ENCODE measurements at places on chromosomes 11 and 22.

DNA sequence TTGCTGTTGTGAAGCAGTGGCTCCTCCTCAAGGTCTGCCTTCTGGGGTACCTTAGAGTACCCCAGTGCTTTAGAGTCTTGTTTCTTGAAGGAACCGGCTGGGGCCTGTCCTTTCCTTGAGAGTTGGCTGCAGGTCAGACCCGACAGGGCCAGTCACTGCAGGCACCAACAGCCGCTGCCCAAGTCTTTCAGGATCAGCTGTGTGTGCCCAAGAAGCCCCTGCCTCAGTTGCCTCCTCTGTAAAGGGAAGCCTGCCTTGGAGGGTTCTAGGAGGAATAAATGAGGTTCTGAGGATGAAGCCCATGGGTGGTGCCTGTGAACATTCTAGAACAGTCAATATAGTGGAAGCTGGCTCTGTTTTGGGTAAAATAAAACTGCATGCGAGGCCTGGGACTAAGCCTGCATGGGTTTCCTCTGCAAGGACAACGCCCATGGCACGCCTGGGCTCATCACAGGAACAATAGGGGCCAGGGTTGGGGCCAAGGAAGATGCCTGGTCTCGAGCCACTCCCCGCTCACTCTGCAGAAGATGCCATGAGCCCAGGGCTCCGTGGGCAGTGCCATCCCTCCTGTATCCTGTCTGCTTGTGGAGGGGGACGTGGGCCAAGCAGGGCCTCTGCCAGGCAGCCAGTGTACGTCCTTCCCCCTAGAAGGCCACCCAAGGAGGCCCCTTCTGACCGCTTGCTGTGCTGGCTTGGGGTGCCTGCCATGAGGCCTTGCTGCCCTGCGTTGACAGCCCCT is 81.6 kb downstream of the MED15 start:
- no peak for DNase-seq

DNA sequence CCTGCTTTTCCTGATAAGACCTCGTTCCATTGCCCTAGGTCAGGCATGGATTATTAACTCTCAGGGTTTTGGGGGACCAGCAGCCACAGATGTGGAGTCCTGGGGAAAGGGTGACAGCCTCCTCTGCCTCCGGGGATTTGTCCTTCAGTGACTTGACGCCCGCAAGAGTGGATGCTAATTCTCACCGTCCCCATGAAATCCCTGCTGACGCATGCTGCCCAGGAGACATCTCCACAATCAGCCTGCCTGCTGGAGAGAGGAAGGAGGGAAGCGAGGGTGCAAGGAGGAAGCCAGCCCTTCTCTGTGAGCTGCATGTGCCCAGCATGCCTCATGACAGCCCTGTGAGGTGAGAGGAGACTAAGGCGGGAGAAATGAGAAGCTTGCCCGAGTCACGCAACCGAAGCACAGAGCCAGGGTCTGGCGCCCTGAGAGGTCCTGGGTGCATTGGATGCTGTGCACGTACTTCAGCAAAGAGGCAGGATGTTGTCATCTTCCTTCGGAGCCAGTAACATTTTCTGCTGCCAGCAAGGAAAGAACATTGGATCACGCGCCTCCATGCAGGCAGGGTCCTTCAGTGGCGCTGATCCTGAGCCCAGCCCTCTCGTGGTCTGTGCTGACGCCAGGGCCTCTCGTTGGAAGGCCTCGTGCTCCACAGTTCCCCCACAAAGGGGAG is 27.3 kb upstream of the KRTAP5-6 start:
- DNase-seq, result no peak

DNA sequence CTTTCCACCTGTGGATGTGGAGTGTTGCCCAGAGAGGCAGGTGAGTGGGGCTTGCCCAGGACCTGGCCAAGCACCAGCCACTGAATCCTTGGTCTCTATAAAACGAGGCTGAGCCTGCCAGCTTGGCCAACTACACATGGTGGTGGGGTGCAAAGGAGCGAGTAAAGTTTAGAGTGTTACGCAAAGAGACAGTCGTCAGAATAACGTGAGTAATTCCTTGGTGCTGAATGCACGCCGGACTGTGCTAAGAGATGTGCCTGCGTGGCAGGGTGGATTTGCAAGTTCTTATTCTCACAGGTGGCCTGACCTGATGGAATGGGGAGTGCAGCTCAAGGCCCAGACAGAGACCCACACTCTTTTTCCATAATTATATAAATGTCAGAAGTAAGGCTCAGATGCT is 88.6 kb upstream of the B3GAT1 start:
- DNase-seq, result no peak

DNA sequence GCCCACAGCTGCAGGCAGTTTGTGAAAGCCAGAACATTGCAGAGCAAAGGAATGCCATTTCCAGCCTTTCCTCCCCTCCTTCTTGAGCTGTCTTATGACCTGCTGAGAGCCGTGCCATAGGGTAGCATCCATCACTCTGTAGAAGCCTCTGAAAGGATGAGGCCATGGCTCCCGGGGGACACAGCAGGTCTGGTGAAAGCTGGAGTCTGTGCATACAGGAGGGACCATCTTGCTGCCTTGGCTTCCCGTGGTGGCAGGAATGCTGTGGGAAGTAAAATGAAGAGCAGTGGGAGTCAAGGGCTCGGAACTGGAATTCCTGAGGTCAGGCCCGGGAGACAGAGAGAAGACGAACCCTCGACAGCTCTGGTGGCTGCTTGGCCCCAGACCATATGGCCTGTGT is 30.9 kb downstream of the ANO1 start:
- DNase-seq, result peak; percentile 46

DNA sequence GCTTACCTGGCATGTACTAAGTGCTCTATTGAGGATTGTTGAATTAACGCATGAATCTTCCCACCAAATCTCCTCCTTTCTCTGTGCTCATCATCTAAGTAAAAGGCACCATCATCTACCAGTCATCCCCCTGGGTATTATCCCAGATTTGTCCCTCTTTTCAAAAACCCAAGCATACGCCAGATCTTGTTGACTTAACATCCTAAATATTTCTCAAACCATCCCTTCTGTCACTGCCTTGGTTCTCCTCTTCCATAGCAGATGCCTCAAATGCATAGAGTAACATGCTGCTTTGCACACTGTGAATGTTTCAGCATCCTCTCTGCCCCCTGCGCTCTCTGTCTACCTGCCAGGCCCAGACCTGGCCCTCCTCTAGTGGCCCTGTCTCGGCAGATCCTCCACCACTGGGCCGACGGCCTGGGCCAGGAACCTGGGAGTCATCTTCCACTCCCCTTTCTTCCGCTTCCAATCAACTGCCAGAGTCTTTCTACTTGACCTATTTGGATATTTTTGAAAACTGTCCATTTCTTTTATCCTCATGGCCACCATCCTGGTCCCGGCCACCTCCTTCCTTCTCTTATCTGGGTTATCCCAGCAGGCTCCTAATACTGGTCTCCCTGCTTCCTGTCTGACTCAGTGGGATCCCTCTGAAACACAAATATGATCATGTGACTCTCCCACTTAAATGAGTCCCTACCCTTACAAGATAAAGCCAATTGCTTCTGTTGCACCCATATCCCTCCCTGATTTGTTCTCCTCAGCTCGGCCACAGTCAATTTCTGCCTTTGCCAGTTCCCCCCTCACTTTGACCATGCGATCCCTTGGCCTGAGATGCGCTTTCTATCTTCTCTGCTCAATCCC is 3.4 kb upstream of the TAB1 start:
- DNase-seq, result no peak

DNA sequence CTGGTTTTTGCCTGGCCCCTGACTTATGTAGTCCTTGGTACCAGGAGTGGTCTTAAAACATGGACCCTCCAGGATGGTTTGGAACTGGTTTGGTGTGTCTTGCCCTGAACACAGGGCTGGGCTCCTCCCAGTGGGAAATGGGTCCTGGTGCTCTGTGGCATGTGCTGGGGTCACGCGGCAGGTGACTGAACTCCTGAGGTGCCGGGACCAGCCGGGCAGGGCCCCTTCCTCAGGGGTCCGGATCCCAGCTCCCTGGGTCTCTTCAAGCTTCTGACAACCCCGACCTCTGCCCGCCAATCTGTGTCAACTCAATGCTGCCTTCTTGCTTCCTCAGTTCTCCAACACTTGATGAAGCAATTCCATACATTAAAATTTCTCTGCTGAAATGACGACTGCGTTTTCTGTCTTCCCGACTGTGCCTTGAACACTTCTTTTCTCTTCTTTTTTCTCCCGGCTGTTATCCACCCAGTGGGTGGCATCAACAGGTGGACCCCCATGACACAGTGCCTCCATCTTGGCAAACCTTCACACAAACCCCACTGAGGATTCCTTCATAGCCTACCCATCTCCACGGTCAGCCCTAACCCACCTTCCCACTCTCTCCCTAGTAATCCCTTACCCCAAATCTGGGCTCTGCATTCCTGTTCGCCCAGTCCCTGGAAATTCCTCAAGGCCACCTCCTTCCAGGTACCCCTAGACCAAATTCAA is 4.4 kb downstream of the IFT27 start:
- no peak for DNase-seq

DNA sequence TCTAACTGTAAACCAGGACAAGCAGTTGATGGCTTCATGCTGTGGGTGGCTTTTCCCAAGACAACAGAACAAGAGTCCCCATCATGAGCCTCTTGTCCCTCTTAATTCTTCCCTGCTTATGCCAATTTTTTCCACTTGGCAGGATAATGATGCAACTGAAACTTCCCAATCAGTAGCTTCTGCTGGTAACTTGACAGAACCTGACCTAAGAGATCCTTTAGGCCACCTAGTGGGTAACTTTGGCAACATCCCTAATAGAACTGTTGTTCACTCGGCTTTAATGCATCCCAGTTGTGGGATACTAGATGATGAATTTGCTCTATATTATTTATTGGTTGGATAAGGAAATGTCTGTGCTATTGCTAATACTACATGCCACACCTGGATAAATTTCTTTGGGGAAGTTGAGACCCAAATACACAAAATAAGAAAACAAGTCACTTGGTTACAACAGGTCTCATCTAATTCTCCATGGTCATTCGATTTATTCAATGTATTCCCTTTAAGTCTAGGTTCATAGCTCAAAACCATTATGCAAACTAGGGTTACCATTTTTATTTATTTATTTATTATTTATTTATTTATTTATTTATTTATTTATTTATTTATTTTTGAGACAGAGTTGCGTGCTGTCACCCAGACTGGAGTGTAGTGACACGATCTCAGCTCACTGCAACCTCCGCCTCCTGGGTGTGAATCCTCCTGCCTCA is 41.4 kb upstream of the NFAM1 start:
- DNase-seq, result no peak

GRCh38 chr11:45997599-45997998 is 75.1 kb downstream of the LARGE2 start:
- DNase-seq, result no peak

GRCh38 chr11:9313648-9314290 is 624 bp downstream of the TMEM41B start:
- no peak for DNase-seq

- DNase-seq, result no peak
These were observed 3.9 kb upstream of the BCL2L13 start for GRCh38 chr22:17634696-17635095.
